Mesothelial cell of epicardium (in vitro differentiated cells): ENCODE measurements at places on chromosomes 6 and 20.

GRCh38 chr6:34352305-34352937 lies 40.0 kb downstream of the NUDT3 start:
- no peak for DNase-seq

DNA sequence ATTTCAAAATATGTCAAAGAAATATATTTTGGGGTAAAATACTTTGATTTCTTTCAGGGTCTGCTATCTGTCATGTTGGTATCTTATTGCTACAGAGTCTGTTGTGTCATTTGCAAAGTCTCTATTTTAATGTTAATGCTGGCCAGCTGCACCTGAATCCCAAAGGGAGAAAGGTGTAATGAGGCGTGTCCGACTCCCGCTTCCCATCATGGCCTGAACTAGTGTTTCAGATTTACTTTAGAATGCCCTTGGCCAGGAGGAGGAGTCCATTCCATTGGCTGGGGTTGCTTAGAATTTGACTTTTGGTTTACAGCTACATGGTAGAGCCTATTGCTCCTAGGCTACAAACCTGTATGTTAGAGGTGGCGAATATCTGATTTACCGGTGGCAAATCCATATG lies 69.3 kb downstream of the FAM50B start:
- no peak for DNase-seq

GRCh38 chr20:45500022-45500421 lies 15.4 kb downstream of the SPINT3 start:
- DNase-seq: no peak

DNA sequence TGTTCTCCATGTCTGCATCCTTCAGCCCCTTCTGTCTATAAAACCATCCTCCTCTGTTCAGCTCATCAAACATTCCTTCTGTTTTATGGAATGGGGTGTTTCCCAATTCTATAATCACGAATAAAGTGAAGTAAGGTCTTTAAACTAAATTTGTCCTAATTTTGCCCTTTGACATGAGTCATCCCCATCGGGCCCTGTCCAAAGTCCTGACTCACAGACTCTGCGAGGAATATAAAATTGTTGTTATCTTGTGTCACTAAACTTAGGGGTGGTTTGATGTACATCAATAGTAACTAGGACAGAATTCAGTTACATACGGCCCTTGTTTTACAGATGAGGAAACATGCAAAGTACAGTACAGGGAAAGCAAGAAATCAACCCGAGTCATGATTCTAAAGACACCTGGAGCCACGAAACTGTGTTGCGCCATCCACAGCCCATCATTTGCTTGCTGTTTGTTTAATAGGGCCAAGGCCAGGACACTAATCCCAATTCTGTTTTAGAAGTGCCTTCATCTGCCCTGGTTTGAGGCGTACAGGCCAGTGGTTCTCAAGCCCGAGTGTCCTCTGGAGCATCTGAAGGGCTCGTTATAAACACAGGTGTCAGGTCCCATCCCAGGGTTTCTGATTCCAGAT lies 2.8 kb downstream of the ACSS1 start:
- DNase-seq: no peak

- no peak for DNase-seq
Measured at GRCh38 chr20:10014431-10014830, 20.4 kb upstream of the ANKEF1 start.

GRCh38 chr6:87827346-87827745 lies 125.3 kb upstream of the AKIRIN2 start:
- DNase-seq: no peak

DNA sequence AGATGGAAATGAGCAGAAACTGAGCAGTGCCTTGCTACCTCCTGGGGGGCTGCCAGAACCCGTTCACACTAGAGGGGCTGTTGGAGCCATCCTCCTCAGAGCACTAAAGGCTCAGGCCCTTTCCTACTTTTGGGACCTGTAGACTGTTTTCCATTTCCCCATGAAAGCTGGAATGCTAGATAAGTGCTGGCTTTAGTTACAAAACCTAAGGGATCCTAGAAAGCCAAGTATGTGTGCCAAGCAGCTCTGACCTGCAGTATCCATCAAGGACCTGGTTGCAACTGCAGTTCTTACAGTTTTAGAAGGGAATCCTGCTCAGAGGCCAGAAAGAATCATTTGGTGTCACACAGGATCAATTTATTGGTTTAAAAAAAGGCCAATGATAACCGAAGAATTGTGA lies 176.7 kb upstream of the COL21A1 start:
- no peak for DNase-seq

GRCh38 chr6:93575495-93576267 lies 156.3 kb upstream of the EPHA7 start:
- no peak for DNase-seq

DNA sequence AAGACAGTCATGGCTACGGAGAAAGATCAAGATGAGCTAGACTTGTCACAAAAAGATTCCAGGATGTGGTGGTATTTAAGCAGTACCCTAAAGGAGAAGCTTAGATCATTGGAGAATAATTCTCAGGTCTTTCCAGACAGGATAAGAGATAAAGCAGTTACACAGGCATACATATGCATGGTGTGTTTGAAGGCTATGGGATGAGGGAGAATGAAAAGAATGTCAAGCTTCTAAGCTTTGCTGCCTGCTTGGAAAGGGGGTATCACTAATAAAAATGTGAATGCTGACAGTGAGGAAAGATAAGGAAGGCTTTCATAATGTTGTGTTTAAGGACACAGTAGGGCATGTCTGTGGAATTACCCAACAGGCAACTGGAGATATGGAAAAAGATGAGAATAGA lies 28.1 kb downstream of the RWDD2A start:
- no peak for DNase-seq

DNA sequence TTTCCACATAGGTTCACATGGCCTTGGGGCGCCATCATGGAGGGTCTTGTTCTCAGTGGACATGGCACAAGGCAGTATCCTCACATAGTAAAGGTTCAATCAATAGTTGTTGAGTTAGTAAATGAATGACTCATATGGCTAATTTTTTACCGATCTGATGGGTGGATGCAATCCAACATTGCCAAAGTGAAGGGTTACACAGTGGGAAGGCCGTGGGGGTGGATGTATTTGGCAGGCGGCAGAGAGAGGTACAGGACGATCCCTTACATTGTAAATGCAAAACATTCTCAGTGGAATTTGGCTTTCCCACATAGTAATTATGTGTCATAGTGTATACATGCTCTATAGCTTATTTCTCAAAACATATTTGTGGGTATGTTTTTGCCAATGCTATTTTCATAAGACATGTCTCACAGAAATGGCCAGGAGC lies 21.0 kb upstream of the PDE7B start:
- no peak for DNase-seq

DNA sequence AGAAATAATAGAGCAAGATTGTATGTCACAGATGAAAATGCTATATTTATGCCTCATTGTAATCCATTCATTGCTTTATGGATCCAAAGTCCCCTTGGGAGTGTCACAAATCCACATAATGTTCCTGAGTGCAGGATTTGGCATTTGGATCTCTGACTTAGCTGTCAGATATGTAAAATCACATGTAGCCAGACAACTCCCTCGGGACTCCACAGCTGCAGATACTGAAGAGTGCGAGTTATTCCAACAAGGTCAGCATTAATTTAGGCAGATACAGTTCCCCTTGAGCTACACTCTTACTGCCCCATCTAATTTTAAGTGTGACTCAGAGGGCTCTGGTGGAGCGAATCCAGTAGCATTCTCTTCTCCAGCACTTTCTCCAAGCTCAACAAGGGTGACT lies 433.2 kb downstream of the CD83 start:
- DNase-seq: no peak

DNA sequence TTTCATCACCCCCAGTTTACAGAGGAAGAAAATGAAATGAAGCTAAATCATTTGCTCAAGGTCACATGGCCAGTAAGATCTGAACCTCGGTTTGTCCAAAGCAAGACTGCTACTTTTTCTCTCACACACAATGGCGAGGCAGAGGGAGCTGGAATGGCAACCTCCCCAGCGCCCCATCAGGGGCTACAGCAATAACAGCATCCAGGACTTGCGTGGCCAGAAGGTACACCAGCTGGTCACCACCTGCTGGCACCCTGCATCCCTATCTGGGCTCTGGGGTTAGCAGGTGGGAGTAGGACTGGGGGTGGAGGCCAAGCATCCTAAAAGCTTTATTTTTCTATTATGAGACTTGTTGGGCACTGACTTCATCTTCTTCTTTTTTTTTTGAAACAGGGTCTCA lies 41.3 kb downstream of the TTI1 start:
- no peak for DNase-seq

DNA sequence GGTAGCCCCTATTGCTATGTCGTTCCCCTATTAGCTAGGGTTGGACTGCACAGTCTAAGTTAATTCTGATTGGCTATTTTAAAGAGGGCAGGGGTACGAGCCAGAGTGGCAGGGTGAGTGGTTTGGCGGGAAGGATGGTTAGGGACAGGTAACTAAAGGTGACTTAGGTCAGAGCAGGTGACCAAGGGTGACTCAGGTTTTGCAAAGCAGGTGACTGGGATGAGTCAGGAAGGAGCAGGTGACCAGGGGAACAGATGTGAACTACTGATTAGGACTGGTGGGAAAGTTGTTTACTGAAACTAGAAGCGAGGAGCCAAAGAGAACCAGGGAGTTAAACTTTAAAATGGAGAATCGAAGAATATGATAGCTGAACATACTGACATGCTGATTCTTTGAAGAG lies 295.2 kb downstream of the GJA1 start:
- DNase-seq: no peak

GRCh38 chr6:33952016-33952415 lies 148.2 kb upstream of the MLN start:
- no peak for DNase-seq

DNA sequence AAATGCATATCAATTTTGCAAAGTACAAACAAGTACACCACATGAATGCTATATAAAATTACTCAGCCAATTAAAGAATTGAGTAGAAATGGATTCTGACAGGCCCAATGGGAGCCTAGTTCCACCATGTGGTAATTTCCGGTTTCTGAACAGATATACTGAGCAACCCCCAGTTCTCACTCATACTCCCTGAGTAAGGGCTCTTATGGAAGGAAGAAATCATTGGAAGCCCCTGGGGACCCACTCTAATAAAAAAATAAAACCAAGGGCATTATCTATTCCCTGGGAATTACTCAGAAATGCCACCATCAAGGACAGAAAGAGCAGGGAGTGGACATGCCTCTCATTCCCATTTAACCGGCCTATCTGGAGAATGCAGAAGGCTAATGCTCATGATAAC lies 34.6 kb downstream of the STX7 start:
- DNase-seq: no peak

DNA sequence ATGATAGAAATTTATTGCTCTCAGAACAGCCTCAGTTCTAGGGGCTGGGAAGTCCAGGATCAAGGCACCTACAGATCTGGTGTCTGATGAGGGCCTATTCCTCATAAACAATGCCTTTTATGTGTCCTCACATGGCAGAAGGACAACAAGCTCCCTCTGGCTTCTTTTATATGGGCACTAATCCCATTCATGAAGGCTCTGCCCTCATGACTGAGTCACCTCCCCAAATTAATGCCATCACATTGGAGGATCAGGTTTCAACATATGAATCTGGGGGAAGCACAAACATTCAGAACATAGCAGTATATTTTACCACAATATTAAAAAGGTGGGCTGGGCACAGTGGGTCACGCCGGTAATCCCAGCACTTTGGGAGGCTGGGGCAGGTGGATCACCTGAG lies 58.5 kb upstream of the CCN6 start:
- DNase-seq: no peak

DNA sequence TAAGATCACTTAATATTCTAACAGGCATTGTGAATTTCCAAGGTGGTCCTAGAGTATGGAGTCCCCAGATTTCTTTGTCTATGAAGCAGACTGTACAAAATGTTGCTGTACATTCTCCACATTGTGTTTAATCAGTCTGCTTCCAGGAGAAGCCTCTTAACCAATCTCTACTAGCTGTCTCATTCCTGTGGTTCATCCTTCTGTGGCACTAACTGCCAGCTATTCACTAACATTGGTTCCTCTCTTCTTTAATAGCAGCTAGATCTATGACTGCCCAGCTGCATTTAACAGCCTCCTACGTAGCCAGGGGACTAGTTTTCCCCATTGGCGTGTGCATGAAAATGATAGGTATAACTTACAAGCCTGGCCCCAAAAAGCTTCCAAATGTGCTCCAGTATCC lies 395.4 kb downstream of the SAMD5 start:
- DNase-seq: no peak

GRCh38 chr6:158086504-158087223 lies 81.4 kb downstream of the SERAC1 start:
- DNase-seq: no peak

- no peak for DNase-seq
Measured at GRCh38 chr6:161200610-161201370, 73.1 kb downstream of the AGPAT4 start.

DNA sequence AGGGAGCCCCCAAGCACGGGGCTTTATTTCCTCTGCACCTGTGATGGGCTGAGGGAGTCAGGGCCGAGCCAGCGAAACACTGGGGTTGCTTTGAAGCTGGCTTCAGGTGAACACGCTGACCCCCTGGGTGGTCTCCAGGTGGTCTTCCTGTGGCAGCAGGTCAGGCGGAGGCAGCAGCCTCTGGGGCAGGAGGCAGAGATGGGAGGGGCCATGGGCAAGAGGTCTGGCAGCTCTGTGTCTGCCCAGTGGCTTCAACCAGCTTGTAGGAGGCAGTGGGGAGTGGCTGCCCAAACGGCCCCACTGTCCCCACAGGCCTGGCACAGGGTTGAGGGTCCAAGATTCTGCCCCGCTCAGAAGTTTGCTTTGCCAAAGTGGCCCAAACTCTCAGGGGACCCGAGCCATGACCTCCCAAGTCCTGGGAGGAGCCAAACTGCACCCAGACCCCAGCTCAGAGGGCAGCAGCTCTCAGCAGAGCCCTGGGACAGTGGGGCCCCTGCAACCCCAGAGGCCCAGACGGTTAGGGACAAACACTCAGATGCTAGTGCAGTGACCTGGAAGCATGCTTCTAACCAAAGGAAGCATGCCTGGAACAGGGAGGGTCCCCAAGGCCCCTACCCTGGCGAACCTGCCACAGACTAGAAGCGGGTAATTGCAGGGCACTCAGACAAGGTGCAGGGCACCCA lies 15.3 kb downstream of the NTSR1 start:
- no peak for DNase-seq

- DNase-seq: no peak
Measured at GRCh38 chr6:17022604-17023003, 79.2 kb upstream of the STMND1 start.

DNA sequence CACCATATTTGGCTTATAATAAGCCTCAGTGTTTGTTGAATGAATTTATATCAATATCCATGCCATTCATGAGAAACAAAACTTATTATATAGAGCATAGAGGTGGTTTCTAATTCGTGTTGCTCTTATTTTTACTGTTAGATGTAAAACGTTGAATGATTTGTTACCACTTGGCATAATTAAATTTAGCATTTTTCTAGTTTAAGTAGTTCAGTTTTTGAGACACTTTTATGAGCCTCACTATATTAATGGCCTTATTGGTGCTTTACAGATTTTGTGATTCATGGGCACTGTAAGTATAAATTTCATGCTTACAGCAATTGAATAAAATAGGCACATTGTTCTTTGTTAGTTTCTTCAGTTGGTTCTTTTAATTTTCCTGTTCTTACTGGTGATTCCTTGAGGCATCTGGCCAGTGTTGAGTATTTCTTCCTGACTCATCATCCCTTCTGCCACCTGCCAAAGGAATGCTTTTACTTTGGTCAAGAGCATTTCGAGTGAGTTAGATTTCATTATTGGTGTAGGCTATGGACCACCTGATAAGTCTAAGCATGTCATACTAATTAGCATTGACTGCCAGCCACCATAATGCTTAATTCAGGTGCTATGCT lies 34.8 kb downstream of the CDKAL1 start:
- no peak for DNase-seq

- DNase-seq: no peak
Measured at GRCh38 chr20:9021699-9022098, 47.2 kb upstream of the PLCB4 start.

- DNase-seq: no peak
Measured at GRCh38 chr6:159979136-159979874, 10.4 kb downstream of the IGF2R start.

- DNase-seq: no peak
Measured at GRCh38 chr6:130680116-130680515, 147.1 kb upstream of the SMLR1 start.
